Left lobe of liver (tissue), 2 donors: ENCODE measurements at places on chromosomes 7 and 10. TPM values are rescaled to one million over a fixed set of nuclear protein-coding genes. Genes with fewer than 3 reads are reported as not detected.

DNA sequence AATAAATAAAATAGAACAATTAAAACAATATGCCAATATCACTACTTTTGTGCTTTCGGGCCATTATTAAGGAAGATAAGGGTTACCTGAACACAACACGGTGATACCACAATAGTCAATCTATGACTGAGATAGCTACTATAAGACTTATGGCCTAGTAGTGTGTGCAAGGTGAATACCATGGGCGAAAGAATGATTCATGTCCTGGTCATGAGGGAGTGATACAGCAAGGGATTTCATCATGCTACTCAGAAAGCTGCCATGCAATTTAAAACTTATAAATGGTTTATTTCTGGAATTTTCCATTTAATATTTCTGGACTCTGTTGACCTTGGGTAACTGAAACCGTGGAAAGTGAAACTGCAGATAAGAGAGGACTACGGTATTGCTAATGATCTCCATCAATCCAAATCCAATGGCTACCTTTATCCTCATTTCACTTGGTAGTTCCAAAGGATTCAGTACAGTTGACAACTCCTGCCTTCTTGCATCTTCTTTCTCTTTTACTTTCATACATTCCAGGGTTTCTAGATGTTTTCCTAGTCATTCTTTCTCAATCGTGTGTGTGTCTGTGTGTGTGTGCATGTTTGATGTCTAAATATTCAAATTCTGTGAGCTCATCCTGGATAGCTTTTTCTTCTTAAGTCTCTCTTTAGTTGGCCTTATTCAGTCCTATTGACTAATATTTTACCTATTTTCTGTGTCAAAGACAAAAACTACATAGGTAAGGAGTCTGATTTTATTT, 100.5 kb upstream of the MAGI2 start:
- no peak for DNase-seq

- DNase-seq = no peak
Measured at GRCh38 chr7:5691606-5692005, 89.9 kb downstream of the RNF216 start.

GRCh38 chr7:8938044-8938805, 504.8 kb downstream of the NXPH1 start:
- DNase-seq = no peak

- no peak for DNase-seq
Measured at GRCh38 chr7:23959821-23960220, 249.8 kb downstream of the STK31 start.

GRCh38 chr7:42071372-42072261, 165.4 kb downstream of the GLI3 start:
- no peak for DNase-seq

DNA sequence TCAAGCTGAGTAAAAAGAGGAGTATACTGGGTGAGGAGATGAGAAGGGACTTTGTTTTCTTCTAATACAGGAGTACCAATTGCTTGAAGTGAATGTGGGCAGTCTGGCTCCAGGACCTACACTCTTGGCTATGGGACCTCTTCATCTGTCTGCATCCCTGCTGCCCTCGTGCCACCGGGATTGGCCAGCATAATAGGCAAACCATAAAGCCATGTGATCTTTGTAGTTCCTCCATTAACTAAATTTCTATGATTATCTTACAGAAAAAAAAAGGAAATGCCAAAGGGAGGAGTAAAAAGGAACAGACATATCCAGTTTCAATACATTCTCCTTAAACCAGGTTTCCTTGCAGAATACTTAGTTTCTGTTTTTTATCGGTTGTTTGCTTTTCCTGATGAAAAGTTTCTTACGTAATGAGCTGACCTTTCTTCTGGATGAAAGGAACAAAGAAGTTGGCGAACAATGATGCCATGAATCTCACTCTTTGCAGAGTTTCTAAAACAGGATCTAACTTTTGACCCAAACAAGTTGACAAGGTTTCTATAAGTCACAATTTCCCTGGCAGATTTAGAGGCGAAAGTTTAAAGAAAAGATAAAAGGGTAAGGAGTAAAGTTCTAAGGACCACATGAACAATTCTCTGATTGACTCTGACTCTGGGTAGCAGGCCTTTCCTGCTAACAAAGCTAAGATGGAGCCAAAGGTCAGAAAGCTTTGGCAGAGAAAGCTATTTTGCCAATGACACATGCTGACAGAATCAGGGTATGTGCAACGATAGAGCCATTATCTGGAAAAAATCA, 54.1 kb downstream of the LAMB1 start:
- no peak for DNase-seq

The WNT2 gene
- total RNA-seq = 0.86 TPM

The AZGP1 gene
- 2,337 TPM for total RNA-seq

The PRKAR1B gene
- total RNA-seq = 7.0 TPM

The ITGB8 gene
- total RNA-seq = 1.3 TPM
